Aorta (tissue), 5 donors: ENCODE measurements at places on chromosomes 5 and 9. TPM values are rescaled to one million over a fixed set of nuclear protein-coding genes. Genes with fewer than 3 reads are reported as not detected.

The PCDHA9 gene
- 0.36 TPM for total RNA-seq

The SREK1IP1 gene
- total RNA-seq: 19.6 TPM

The FSTL4 gene
- total RNA-seq: 0.42 TPM

The RMRP gene
- total RNA-seq: 16,694 TPM

The PCDHB1 gene
- total RNA-seq: not detected

The SV2C gene
- total RNA-seq: not detected

The CDKN2B gene
- 4.5 TPM for total RNA-seq

The BTNL9 gene
- 33.0 TPM for total RNA-seq

The CER1 gene
- not detected for total RNA-seq

The PCDHA2 gene
- total RNA-seq: 0.13 TPM

The SPRY4 gene
- total RNA-seq: 49.8 TPM

The MUSK gene
- total RNA-seq: 1.7 TPM

The DDX31 gene
- total RNA-seq: 13.3 TPM

The KIF20A gene
- total RNA-seq: 1.9 TPM

The PCDHB12 gene
- 6.7 TPM for total RNA-seq

The TTC39B gene
- 35.2 TPM for total RNA-seq

The COL23A1 gene
- 0.36 TPM for total RNA-seq

The PCDHAC2 gene
- 1.9 TPM for total RNA-seq

The GRM6 gene
- not detected for total RNA-seq

The RAD50 gene
- 36.3 TPM for total RNA-seq

The FBXL7 gene
- total RNA-seq: 32.7 TPM

The IL9 gene
- total RNA-seq: not detected

The SCGB3A2 gene
- total RNA-seq: not detected

The HAND1 gene
- not detected for total RNA-seq

The GABRA6 gene
- total RNA-seq: not detected
